ENCODE measurements at places on chromosomes 1 and 21.

DNA sequence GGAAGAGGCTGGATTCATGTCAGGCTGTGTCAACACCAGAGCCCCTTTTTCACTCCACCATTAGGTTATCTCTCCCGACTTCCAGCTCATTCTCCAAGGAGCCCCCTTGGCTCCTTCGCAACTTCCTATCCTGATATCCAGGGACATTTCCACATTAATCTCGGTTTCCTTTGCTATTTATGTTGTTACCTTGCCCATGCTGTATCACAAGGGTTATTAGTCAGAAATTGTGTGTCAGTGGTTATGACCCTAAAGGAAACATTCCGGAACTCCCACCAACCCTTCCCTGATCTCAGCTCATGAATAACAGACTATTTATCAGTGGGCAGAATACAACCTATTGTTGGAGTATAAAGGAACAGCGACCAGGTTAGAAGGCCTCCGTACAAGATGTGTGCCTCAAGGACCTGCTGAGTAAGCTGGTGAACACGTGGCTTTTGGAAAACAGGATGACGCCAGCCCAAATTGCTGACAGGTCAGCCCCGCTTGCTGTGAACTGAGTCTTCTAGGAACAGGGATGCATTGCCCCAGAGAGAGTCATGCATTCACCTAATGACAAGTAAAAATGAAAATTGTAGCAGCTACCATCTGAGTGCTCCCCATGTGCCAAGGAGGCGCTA is 121.5 kb downstream of the PLPP3 start:
- DNase-seq: no peak

DNA sequence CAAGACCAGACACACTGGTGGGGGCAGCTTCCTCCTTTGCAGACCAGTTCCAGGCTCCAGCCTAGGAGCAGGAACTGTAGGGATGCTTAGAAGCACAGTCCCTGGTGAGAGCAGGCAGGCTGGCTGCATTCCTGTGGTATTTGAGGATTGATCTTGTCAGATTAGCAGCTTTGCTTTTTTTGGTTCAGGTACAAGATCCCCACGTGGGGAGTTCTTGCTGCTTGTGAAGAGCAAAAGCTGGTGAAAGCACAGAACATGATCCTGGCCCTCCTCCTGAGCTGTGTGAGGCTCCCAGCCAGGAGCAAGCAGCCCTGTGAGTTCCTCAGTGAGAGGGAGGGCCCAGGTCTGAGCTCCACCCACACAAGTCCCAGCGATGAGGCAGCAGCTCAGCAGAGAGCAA is 75.3 kb upstream of the ARTN start:
- no peak for DNase-seq

- DNase-seq: no peak
Observed at GRCh38 chr1:74767490-74767889, 34.5 kb downstream of the TYW3 start.

- DNase-seq: no peak
Observed at GRCh38 chr1:192801451-192801850, 7.4 kb upstream of the RGS2 start.

DNA sequence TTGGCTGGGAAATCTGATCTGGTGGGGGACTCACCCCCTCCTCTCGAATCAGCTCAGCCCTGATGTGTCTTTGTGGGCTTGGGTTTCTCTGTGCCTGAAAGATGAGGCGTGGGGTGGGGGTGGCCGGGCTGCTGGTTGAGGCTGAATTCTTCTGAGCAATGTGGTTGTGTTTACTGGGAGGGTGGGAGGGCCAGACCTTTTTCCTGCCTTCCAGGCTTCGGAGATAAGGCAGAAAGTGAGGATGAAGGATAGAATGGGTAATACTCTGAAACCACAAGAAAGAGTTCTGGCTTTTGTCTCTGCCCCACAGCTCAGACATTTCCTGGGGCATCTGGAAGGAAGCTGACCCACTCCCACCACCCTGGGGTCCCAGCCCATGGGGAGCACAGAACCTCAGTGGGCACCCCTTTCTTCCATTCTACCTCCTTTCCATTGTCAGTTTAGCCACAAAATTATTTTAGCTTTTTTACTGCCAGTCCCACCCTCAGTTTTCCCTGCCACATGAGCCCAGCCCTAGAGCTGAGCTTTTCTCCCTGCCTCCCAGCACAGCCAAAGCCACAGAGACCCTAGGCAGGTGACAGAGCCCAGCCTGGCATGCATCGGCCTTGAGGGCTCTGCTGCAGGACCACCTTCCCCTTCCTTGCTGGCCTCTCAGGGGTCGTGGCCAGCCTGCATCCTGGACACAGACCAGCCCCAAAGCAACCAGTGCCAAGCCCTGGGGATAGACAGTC is 11.2 kb downstream of the ALX3 start:
- no peak for DNase-seq

GRCh38 chr1:148264374-148265276 is 112.5 kb upstream of the NBPF11 start:
- no peak for DNase-seq

DNA sequence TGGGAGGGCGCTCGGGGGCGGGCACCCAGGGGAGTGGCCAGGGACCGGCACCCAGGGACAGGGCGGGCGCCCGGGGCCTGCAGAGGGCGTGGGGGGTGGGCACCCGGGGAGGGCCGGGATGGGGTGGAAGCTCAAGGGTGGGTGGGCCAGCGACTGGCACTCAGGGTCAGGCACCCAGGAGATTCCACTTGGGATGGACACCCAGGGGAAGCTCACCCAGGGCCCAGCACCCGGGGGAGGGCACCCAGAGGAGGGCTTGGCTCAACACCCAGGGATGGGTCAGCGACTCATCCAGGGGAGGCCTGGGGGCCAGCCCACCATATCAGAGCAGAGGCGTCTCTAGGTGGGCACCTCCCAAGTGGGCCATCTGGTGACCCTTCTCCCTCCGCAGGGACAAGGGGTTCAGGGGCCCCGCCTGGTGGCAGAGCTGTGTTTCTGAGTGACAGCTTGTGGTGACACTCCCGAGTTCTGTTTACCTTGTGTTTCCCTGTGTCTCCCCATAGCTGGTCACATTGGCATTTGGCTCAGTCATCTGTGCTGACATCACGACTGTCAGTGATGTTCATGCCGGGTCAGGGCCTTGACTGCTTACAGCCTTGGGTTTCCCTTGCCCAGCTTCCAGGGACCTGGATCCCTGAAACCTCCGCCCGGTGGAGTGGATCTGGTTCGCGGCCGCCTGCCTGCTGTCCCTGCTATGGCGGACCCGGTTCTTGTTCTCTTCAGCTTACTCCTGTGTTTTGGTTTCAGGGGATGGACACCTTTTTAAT is 749 bp downstream of the IBA57 start:
- DNase-seq: peak; percentile 6

- DNase-seq: no peak
Observed at GRCh38 chr1:158145173-158145719, 35.4 kb upstream of the CD1D start.

DNA sequence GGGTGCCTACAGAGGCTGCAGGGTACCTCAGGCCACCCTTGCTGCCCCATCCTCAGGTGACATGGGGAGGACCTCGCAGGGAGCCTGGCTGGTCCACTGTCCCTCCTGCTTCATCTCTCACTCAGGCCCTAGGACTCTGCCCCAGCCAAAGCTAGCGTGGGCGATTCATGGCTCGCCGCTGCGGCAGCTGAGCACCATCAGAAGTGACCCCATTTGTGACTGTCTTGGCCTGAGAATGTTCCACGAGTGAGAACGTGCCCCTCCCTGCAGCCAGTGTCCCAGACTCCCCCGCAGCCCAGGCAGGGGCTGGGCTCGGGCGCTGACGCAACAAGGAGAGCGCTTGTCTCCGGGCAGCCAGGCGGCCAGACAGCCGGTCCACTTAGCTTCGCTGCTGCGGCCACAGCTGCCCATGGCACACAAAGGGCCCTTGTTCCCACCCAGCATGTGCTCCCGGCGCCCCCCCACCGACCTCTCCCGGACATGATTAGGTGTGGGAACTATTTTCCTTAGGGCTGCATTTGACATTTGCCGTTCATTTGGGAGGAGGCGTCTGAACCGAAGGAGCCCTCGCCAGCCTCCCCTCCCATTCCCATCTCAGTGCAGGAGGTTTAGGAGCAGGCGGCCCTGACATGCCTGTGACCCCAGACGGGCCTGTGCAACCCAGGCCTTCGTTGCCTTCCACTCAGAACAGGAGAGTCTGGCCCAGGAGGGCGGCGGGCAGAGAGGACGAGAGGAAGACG is 19.3 kb upstream of the POFUT2 start:
- no peak for DNase-seq

DNA sequence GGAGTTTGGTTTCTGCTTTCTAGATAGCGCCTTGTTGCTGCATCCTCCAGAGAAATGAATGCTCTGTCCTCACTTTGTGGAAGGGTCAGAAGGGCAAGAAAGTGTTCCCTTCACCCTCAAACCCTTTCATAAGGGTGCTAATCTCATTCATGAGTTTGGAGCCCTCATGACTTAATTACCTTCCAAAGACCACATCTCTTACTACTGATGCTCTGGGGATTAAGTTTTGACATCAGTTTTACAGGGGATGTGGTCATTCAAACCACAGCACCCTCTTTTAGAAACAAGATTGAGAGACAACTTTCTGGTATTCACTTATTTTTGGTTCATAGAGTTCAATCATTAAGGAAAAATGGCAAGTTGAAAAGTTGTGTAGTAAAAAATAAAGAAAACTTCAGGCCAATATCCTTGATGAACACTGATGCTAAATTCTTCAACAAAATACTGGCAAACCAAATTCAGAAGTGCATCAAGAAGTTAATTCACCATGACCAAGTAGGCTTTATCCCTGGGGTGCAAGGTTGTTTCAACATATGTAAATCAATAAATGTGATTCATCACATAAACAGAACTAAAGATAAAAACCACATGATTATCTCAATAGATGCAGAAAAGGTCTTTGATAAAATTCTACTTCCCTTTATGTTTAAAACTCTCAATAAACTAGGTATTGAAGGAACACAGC is 442.1 kb downstream of the PTBP2 start:
- no peak for DNase-seq

- DNase-seq: no peak
Observed at GRCh38 chr1:236161230-236161629, 18.9 kb downstream of the GPR137B start.

GRCh38 chr1:64505944-64506655 is 36.2 kb downstream of the CACHD1 start:
- DNase-seq: peak; percentile 83

- DNase-seq: peak; percentile 89
Observed at GRCh38 chr1:150511551-150511950, 3.6 kb downstream of the ECM1 start.

GRCh38 chr21:28240586-28240985 is 752.1 kb downstream of the LTN1 start:
- no peak for DNase-seq

GRCh38 chr1:1237874-1238701 is 6.1 kb downstream of the B3GALT6 start:
- no peak for DNase-seq

Data from NCI-H1105 (cell line).